SK-N-SH treated with all-trans-retinoic acid at 6 μM for 48 hours (cell line): ENCODE measurements at places on chromosomes 7 and 10.

DNA sequence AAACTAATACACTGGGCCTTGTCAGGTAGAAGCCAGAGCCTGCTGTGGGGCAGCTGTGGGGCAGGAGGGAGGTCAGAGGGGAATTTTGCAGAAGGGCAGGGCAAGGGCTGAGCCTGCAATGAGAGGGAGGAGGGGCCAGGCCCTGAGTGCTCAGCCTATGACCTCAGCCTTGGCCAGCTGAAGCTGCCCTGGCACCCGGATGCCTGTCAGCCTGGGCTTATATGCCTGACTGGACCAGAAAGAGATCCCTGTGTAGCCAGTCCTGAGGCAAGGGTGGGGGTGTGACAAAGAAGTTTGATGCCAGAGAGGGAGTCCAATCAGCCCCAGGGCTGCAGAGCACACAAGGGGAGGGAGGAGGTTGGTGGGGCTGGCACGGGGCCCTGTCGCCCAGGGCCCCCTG lies 22.3 kb upstream of the PRRT4 start:
- ATAC-seq = no peak

DNA sequence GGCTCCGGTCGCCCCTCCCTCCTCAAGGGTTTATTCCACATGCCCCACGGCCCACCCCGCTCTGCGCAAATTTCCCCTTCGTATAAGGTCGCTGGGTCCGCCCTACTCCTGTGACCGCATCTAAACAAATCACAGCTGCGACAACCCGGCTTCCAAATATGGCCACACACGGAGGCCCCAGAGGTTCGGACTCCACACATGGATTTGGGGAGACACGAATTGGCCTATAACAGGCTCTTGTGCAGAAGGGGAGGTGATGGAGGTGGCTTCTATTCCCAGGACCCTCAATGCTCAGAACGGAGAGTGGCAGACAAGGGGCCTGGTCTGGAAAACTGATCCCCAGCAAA lies 90.1 kb downstream of the FOXL3 start:
- ATAC-seq = no peak

DNA sequence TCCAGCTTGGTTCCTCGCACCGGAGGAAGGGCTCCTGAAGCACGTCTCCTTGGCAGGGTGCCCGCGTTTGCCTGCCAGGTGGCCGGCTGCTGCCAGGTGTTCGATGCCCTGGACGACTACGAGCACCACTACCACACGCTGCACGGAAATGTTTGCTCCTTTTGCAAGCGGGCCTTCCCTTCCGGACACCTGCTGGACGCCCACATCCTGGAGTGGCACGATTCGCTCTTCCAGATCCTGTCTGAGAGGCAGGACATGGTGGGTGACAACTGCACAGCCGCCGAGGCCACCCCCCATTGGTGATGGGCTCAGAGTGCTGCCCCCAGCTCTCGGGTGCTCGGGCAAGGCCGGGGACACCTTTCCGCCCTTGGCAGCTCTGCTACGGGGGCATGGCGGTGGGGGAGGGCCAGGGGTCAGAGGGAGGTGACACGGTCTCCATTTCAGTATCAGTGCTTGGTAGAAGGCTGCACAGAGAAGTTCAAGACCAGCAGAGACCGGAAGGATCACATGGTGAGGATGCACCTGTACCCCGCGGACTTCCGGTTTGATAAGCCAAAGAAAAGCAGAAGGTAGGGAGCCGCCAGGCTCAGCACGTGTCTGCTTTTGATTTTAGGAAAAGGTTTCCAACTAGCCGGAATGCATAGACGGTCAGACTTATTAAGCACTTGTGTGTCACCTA lies 1.1 kb downstream of the ZNF511 start:
- ATAC-seq = no peak

GRCh38 chr7:30553141-30553540 lies 41.5 kb upstream of the GARS1 start:
- no peak for ATAC-seq

GRCh38 chr7:80362677-80363076 lies 149.2 kb downstream of the GNAT3 start:
- no peak for ATAC-seq

DNA sequence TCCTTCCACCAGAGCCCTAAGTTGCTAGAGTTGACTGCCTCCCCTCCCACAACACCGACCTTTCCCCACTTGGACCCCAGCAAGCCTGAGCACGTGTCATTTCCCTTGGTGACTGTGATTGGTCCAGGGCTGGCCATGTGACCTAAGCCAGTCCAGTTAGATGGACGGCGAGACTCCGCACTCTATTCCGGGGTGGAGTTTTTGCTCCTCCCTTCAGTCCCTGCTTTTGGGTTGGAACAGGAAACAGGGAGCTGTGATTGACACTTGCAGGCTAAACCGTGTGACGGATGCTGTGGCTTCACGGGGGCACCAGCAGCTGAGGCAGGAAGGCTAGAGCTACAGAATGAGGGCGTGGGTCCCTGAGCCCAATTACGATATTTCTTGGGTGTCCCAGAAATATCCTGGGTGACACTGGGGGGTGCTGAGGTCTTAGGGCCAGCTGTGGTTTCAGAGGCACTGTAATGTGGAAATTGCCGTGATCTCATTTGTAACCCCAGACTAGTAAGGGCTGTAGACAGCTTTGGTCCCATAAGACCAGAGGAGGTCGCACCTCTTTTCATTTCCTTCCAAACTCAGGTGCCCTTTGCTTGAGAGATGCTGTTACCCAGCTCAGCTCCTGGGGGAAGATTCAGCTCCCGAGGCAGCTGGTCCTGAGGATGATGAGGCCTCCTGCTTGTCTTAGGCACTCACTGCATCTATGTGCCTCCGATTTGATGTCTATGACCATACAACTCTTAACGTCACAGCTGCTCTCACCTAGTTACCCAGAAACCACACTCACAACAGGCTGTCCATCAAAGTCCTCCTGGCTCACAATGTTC lies 102.7 kb upstream of the NPTX2 start:
- ATAC-seq = no peak

DNA sequence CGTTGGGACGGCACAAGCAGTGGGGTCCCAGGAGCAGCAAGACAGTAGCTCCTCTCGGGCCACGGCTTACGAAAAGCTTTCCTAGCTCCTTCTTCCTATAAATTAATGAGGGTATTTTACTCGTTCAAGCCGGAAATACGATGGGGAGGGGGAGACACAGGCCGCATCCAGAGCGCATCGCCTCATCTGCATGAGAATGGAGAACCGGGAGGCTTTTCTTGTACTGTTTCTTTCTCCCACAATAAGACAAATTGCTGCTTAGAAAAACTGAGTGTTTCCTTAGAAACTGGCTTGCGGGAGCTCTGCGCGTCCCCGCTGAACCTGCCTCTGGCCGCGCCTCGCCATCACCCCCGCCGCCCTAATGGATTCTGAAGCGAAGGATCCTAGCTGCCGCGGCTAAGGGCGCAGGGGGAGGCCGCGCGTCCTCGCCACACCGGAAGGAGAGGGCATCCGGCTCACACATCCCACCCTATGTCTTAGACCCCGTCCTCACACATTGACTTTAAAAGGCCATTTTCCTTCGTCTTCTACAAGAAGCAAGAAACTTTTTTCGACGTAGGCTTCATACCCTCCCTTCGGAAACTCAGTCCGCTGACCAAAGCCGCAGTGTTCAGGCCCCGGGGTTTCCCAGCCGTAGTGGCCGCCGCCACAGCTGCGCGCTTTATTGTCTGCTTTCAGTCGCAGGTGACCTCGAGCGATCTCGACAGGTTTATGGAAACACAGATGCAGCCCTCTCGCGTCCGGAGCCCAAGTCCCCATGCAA lies 8.8 kb downstream of the NXPH1 start:
- no peak for ATAC-seq
